GDM1 (cell line): ENCODE measurements at places on chromosomes 16 and 17.

DNA sequence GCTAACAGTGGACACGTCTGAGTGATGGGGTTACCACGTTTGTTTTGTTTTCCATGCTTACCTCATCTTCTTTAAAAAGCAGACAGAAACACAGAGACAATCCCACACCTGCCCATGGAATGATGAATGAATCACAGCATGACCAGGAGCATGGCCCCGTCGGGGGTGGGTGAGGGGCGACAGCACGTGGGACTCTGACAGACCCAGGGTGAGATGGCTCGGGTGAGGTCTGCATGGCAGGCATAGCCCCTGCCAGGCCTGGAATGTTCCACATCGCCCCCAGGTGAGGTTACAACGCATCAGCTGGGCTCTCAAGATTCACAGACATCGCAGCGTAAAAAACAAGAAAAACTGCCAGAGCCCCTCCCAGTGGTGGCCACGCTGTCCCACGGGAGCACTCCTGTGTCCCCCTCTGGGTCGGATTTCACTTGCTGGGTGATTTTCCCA, 18.1 kb downstream of the SLC7A5 start:
- no peak for DNase-seq

GRCh38 chr17:59754552-59754951, 47.1 kb downstream of the VMP1 start:
- no peak for DNase-seq

- no peak for DNase-seq
These were observed 48.9 kb downstream of the SNX29 start for GRCh38 chr16:12025472-12025871.

DNA sequence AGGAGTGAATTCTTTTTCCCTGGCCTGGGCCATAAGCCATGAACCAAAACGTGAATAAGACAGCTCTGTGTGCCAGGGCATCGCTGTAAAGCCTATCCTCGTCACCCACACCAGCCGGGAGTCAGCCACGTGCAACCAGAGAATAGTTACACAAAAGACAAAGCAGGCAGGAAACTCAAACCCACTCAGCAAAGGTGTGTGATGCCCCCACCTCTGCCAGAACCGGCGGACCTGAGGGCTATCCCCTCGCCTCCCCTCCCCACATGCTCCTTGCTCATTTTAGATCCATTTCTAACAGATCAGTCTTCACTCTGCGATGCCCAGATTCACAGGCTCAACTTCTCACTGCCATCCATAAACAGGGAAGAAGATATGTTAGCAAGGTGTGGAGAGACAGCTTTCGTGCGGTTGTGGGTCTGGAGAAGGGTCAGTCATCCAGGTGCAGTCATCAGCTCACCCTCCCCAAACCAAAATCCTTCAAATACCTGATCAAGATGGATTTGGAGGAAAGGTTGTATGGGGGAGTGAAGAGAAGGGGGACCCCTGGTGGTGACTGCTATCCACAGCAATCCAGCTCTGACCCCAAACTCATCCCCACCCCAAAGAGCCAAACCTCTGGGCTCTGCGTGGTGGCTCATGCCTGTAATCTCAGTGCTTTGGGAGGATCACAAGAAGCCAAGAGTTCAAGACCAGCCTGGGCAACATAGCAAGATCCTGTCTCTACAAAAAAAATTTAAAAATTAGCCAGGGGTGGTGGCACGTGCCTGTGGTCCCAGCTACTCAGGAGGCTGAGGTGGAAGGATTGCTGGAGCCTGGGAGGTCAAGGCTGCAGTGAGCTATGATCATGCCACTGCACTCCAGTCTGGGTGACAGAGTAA, 219.2 kb downstream of the C16orf78 start:
- DNase-seq = no peak

DNA sequence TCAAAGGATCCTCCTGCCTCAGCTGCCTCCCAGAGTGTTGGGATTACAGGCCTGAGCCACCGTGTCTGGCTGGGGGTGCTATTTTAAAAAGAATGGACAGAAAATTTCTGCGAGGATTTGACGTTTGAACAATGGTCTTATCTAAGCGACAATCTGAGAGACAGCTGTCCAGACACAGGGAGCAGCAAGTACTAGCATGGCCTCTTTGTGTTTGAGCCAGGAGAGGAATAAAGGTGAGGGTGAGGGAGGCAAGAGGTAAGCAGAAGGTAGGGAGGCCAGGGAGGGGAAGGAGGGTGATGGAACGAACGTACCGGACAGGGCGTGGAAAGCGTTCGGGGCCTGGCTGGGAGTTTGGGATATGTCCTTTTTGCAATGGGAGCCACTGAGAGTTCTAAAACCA, 59.2 kb downstream of the PITPNC1 start:
- no peak for DNase-seq
